IPS DF 19.7 (cell line): ENCODE measurements at places on chromosomes 1 and 21.

DNA sequence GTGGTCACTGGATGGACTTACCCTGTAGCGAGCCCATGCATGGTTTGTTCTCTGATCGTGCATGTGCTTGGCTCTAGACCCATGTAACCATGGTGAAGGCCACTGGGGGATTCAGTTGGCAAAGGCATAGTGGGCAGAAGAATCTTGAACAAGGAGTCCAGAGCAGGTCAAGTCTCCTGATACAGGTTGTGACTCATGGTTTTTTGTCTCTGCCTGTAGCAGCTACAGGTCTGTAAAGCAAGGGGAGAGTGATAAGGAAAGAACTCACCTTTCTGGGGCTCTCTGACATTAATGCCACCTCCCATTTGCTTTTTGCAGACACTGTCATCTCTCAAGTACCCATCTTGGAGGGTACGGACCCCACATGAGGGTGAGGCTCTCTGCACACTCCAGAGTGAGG is 153.4 kb upstream of the CAMK1G start:
- DNase-seq, result no peak

GRCh38 chr1:107669996-107670395 is 295.0 kb downstream of the VAV3 start:
- no peak for DNase-seq

DNA sequence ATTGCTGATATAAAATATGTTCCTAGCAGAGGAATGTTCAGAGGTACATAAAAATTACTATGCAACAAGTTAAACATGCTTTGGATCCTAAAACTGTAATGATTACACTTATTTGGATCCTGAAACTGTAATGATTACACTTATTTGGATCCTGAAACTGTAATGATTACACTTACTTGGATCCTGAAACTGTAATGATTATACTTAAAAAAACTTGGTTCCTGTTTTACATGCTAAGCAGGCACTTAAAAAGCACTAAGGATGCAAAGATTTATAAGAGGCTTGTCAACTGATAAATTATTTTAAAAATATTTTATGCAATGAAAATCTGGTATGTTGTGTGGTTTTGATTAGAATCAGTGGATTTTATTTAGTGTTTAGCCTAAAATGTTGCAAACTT is 47.7 kb downstream of the ZNHIT6 start:
- no peak for DNase-seq

DNA sequence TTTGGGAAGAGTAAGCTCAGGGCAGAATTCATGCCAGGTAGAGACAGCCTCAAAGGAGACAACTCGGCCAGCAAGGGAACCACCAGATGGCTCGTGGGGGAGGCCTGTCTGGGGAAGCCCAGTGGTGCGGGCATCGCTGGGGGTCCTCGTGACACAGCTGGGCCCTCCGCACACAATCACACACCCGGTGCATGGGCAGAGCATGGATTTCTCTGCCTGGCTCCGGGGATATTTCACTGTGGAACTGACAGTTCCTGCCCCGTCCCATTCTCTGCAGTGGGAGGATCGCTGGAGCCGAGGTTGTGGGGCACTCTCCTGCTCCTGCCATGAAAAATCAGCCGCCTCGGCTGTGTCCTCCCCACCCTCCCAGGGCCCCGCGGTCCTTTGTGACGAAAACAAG is 108.0 kb downstream of the CRYAA start:
- no peak for DNase-seq

DNA sequence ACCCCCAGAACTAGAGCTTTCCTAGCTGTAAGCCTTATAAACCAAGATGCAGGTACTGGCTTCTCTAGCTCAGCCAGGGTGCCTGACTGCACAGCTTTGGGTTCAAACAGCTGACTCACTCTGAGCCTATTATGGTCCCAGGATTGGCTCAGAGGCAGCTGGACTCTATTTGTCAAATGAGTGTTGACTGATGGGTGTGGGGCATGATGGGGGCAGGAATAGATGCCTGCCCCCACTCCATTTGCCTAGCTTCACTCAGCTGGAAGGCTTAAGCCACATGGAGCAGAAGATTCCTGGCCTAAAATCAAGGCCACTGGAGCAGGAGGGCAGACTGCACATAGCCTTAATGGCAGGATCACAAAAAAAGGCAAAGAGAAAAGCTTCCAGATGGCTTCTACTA is 90.5 kb downstream of the PIK3R3 start:
- no peak for DNase-seq

- no peak for DNase-seq
Measured at GRCh38 chr1:30928171-30928570, 19.6 kb upstream of the SDC3 start.

DNA sequence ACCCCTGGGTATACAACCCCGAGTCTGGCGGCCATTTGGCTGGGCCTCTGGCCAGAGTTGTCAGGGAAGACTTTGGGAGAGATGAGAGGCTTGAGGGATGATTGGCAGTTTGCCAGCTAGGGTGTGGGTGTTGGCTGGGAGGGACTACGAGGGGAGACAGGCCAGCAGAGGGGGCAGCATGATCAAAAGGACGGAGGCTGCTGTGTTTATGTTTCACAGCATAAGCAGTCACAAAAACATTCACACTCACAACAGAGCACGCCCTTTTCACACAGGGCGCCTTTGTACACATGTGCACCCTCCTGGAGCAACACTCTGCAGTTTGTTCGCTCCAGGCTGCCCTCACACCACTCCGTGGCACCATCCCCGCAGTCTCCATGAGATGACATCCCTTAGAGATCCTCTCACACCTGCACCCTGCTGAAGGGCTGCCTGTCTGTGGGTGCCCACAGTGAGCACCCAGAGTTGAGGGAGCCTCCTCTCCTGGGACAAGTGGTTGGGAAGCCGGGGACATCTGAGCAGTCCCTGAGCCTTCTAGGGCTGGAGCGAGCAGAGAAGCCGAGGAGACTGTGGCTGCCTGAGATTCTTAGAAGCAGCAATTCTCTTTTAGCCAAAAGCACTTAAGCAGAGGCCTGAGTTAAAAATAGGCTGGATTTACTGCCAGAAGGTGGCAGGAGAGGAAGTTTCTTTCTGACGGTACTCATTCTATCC is 15.4 kb downstream of the EFNA3 start:
- no peak for DNase-seq

DNA sequence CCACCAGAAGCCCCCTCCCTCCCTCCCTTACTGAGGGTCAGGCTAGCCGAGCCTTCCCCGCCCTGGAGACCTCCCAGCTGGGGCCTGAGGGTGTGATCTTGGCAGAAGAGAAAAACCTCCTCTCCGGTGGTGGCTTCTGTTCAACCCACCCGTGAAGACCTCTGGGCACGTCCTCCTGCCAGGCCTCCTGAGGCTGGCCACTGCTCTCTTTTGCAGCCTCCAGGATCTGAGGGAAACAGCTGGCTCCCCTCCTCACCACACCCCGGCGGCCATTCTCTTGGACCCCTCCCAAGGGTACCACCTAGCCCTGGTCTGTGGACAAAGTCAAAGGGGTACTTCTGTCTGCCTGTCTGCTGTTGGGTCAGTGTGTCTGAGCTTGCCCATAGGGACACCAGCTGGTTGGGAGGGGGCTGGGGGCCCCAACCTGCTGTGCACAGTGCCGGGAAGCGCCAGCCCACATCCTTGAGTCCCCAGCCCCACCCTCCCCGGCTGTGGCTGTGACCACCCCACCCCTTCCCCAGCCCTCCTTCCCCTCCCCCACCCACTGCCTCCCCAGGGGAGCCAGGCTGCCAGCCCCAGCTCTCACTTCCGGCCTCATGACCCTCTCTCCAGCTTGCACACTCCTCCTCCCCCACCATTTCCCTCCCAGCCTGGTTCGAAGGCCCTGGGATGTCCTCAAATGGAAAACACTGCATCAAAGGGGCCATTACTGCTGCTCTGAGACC is 48.1 kb downstream of the AHDC1 start:
- DNase-seq, result no peak

DNA sequence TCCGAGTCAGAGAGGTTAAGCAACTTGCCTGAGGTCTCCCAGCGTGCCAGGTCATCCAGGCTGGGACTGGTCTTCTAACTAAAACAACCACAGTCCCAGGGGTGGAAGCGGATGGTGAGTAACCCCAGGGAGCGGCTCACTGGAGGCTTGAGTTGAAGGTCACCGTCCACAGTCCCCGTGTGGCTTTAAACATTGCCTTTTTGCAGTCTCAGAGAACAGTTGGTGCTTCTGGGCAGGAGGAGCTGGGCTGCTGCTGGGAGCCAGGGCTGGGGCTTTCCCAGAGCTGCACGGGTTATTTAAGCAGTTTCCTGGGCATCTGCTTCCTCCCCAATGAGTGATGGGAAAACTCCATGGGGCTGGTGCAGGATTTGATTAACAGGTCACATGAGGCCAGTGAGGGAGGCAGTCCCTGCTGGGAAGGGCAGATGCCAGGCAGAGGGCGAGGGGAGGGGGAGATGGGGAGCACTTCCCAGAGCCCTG is 12.3 kb downstream of the ARHGEF10L start:
- no peak for DNase-seq

- DNase-seq, result no peak
Measured at GRCh38 chr1:95752515-95753381, 518.7 kb downstream of the RWDD3 start.

DNA sequence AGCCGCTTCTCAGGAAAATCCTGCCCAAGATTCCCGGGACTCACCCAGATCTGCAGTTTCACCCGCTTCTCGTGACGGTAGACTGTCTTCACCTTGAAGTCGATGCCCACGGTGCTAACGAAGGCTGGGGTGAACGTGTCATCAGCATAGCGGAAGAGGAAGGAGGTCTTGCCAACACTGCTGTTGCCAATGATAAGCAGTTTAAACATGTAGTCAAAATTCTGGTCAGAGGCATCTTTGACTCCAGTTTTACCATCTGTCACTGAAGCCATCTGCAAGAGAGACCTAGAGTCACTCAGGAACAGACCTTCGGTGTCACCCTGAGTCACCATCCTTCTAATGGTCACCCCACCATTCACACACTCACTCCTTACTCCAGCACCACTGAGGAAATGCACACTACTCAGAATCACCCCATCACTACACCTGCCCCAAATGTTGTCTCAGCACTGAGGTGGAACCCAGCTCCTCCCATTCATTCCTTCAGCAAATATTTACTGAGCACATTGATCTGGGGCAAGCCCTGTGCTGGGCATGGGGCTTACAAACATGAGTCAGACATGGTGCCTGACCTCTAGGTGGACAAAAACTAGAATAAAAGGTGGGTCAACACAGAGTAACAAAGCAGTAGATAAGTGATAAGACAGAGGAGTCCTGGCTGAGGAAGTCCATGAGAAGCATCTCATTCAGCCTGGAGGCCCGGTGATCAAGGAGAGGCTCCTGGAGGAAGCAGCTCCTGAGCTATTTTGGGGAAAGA is 13.5 kb downstream of the RAB3B start:
- DNase-seq, result no peak

DNA sequence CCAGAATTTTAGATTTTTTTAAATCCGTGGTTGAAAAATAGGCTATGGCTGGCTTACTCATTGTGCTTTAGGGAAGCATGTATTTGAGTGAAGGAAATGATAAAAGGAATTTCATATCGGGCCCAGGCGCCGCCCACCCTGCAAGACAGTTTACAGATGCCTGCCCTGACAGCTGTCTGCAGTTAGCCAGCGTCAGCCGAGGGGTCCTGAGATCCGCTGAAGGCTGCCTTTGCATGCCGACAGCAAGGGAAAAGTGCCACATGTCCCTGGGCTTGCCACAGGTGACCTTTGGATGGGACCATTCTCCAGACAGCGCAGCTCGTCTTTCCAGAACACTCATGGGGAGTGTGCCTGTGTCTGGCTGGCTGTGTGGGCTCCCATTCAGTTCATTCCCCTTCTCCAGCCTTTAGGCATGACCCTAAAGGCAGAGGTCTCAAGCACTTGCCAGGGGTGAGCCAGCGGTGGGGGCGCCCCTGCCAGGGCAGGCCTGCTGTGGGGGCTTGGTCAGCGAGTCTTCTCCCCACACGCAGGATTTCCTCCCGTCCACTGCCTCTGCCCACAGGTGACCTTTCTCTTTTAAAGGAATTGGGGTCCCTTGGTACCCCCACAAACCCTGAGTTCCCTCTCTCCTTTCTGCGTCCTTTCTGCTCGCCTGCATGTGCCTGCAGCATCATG is 46.1 kb upstream of the TRAPPC10 start:
- no peak for DNase-seq

GRCh38 chr1:29975036-29975694 is 738.8 kb downstream of the PTPRU start:
- DNase-seq, result no peak

DNA sequence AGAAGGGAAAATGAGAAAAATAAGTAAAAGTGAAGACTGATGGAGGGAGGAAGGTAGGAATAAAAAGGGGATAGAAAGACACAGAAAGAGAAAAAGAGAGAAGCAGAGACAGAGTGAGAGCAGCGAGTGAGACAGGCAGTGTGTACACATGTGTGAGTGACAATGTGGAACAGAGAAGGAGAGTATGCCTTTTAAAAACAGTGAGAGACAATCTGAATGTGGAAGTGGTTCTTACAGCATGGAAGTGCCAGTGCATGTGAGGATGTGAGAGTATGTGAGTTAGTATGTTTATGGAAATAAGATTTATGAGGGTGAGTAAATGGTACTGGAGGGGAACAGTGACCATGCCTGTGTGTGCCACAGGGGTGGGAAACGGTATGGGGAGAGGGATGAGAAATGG is 1.2 kb downstream of the NEGR1 start:
- DNase-seq, result no peak

- no peak for DNase-seq
Measured at GRCh38 chr21:26027696-26028095, 142.9 kb downstream of the APP start.

DNA sequence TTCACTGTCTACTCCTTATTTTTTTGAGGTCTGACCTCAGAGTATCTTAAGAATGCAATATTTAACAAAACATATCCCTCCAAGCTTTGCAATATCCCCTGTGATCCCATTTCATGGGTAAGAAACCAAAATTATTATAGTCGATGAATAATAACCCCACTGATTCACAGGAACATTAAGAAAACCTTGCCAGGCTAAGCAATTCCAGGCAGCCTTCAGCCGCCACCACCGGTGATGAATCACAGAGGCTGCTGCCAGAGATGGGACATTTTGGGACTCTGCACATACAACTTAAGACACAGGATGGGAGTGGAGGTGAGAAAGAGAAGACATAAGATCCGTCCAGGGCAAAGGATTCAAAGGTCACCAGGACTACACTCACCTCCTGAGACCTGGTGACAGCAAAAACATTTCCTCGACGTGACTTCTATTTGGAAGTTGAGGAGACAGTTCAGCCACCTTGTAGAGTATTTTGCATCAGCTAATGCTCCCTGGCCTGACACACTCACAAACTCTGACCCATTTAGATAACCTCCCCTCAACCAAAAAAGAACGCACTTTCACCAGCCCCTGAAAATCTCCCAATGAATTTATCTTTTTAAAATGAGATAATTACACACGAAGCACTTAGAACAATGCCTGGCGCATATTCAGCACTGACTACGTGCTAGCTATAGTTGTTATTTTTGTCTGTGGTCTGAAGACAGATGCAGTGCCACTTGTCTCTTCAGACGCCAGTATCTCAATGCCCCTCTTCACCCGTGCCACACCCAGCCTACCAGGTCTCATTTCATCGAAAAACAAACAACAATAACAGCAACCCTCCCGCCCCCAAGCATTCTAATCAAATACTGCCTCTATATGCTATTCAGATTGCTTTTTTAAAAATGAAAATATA is 17.8 kb upstream of the OVAAL start:
- no peak for DNase-seq
